ENCODE measurements at places on chromosomes 11 and 22.

- no peak for DNase-seq
Observed at GRCh38 chr11:104164028-104164520, at the start of gene PDGFD. PDGFD (minus strand) TSS chr11:104164147.

DNA sequence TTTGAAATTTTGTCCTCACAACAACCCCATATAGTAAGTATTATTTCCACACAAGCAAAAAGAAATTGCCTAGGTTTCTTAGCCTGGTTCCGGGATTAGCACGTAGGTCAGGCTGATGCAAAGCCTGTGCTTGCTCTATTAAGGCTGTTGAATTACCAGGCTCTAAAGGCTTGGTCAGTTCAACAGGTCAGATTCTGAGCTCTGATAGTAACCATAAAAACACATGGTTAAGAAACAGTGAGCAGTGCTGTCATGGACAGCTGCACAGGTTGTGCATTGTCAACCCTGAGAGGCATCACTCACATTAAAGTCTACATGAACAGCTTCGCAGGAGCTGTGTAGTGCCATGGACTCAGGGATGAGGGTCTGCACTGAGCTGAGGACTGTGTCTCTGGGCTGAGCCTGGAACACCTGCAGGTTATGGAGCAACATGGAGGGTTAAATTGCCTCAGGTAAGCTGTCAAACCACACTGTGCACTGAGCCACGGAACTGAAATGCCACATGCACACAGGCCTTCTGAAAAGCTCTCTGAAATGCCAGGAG is 98.0 kb downstream of the PIWIL4 start:
- DNase-seq = no peak

DNA sequence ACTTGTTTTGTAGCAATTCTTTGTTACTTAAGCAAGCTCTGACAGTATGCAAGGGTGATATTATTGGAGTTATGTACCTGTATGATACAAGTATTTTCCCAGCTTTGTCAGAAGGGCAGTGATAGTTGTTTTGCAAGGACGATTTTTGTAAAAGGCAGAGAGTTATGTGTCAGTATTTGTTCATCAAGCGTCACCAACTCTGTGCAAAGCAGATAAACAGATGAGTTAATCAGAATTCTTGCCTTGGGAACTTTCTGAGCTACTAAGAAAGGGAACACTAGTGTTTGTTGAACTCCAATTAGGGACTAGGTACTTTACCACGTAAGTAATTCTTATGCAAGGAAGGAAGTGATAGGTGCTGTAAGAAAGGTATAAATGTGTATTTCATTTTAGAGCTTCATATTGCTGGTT is 1.4 kb downstream of the USP47 start:
- DNase-seq = no peak

GRCh38 chr11:104819603-104820002 is 78.7 kb downstream of the CASP12 start:
- DNase-seq = no peak

GRCh38 chr11:65844231-65844872 is 10.6 kb downstream of the SNX32 start:
- no peak for DNase-seq

DNA sequence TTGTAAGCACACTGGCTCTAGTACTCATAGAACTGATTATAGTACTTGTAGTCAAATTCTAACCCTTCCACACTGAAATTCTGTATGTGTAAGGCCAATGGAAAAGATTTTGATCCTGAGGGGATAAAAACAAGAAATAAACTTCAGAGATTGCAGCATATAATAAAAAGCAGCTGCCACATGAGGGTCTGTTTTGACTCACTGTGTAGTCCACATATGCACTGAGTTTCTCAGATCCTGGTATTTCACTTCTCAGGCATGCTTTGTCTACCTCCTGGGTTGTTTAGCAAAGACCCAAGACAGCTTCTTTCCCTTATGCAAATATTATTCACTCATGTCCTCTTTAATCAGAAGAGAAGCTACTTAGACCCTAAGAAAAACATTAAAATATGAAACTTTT is 71.1 kb upstream of the SLC5A12 start:
- no peak for DNase-seq

DNA sequence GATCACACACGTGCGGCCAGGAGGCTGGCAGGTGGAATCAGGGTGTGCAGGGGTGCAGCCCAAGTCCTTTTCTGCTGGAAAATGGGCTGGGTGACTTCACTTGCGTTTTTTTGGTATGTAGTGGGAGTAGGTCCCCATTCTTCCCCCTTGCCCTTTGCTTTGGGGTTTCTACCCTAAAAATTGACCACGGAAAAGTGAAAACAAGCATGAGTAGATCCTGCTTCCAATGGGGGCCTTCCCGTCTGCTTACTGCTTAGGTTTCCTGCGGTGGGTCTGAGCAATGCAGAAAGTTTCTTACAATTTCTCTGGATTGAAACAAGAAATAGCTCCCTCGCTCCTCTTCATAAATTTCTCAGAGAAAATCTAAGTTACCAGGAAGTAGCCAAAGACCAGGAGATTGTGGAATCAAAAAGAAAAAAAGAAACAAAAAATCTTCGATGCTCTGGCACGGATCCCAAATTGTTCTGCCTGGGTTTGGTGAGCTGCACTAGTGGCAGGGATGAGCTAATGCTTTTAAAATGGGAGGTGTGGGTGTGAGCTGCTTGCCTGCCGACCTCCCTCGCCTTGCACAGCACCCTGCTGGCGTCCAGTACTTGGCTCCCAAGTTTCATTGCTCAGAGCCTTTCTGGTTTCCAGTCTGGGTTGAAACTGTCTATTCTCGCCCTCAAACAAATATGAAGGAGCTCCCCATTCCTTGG is 2.4 kb downstream of the TIMP3 start:
- no peak for DNase-seq
